CD8-positive, alpha-beta memory T cell (primary cell): ENCODE measurements at places on chromosomes 2 and 18.

- DNase-seq: no peak
Observed at GRCh38 chr2:183542606-183543005, 418.4 kb downstream of the NUP35 start.

GRCh38 chr2:240775905-240776304 lies 44.1 kb downstream of the KIF1A start:
- DNase-seq: no peak

DNA sequence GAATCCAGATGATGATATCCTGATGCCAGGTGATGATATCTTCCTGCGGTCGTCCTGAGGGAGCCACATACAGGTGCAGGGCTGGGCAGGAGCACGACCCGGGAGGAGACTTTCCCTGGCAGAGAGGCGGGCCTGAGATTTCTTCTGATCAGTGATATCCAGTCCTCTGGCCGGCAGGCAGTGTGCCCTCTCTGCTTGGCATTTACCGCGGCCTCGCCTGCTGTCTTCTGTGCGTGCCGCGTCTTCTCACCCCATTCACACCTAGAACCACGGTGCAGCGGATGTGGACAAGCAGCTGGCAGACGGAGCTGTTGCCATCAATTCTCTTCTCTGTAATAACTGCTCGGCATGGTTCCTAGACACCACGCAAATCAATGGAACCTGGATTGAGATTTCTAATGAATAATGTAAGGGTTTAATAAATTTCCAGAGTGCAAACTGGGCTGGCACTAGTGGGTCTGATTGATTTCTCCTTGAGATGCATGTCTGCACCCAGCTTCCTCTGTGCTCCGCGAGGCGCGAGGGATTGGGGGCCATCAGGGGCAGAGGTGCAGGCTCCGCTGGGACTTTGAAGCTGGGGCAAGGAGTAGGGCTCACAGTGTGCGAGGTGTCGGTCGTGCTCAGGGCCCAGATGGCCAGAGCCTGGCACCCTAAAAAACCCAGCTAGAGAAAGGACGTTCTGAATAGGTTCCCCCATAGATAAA lies 208.9 kb upstream of the HDAC4 start:
- DNase-seq: peak; percentile 33

GRCh38 chr18:56139372-56139771 lies 499.0 kb downstream of the TXNL1 start:
- DNase-seq: no peak

DNA sequence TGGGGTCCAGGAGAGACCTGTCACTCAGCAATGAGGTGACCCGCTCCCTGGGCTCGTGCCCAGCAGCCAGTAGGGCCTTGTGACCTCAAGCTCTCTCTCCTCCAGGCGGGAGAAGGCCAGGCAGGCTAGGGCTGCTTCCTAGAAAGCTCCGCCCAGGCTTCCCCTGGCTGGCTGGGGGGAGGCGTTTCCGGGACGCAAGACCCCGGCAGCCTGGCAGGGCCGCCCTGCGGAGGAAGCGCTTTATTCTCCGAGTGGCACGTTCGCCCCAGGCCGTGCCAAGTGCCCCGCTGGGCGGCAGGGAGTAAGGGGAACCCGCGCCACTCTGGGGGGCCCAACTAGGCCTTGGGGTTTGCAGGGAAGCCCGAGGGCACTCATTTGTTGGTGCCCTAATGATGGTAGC lies 21.2 kb upstream of the EPAS1 start:
- peak; percentile 11 for DNase-seq

- DNase-seq: no peak
Observed at GRCh38 chr2:236607471-236608187, 38.0 kb downstream of the ACKR3 start.

DNA sequence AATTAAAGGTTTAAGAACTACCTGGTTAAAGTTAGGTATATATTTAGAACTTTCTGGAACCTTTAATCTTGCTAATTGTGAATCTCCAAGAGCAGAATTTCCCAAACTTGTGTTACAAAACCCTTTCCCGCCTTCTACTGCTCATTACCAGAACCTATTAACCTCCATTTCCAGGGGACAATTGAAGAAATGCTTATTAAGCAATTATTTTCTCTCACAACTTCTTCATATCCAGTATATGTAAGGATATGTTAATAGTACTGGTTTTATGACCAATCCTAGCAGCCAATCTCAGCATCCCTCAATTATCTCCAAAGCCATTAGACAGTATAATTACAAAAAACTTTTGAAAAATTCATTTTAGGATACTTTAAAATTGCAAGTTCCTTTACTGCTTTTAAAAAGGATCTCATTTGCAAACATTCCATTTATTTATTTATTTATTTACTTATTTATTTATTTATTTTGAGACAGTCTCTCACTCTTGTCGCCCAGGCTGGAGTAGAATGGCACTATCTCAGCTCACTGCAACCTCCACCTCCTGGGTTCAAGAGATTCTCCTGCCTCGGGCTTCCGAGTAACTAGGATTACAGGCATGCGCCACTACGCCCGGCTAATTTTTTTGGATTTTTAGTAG lies 3.7 kb downstream of the GFPT1 start:
- DNase-seq: no peak

DNA sequence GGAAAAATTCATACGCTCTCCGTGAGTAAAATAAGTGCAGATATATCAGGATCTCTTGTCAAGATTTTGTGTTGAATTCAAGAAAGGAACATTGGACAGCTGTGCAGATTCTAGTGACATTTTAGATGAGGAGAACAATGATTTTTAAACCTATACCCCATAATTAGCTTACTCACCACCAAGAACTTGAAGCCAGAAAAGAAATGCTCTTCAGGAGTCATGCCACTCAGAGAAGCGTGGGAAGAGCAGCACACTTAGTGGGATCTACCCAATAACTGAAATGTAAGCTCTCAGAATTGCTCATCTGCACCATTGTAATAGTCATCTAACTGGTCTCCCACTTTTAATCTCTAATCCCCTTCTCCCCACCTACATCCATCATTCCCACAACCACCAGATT lies 9.2 kb upstream of the ERMN start:
- DNase-seq: no peak

- no peak for DNase-seq
Observed at GRCh38 chr2:147327613-147328012, 517.2 kb upstream of the ACVR2A start.

- no peak for DNase-seq
Observed at GRCh38 chr18:25457126-25457525, 105.2 kb upstream of the ZNF521 start.

GRCh38 chr18:58447402-58448095 lies 181.3 kb downstream of the ALPK2 start:
- no peak for DNase-seq

- DNase-seq: no peak
Observed at GRCh38 chr2:203859030-203859789, 8.4 kb upstream of the CTLA4 start.

GRCh38 chr2:237092506-237092905 lies 6.8 kb downstream of the COPS8 start:
- DNase-seq: no peak

DNA sequence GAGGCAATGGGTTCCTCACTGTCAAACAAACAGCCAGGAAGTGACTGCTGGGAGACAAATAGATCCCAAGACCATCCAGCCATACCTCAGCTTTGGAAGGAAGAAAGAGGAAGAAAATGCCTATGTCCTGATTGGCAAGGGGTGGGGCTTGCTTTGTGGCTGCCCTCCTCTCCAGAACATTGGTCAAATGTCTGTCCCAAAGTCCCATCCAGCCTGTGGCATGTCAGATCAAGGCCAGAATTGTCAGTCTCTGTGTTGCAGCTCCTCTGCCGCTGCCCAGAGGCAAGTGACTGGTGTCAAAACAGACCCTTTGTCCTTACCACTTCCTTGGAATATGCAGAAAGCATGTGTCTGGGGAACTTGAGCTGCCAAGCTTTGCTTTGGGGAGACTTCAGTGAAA lies 63.0 kb upstream of the SMAD2 start:
- DNase-seq: no peak

DNA sequence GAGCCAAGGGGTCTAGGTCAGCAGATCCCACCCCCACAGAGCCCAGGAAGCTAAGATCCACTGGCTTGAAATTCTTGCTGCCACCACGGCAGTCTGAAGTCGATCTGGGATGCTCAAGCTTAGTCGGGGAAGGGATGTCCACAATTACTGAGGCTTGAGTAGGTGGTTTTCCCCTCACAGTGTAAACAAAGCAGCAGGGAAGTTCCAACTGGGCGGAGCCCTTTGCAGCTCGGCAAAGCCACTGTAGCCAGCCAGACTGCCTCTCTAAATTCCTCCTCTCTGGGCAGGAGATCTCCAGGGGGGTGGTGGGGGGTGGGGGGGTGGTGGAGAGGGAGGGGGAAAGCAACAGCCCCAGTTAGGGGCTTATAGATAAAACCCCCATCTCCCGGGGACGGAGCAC lies 419.5 kb downstream of the NUP35 start:
- DNase-seq: no peak

- no peak for DNase-seq
Observed at GRCh38 chr2:48272199-48272598, 257.8 kb upstream of the STON1 start.

DNA sequence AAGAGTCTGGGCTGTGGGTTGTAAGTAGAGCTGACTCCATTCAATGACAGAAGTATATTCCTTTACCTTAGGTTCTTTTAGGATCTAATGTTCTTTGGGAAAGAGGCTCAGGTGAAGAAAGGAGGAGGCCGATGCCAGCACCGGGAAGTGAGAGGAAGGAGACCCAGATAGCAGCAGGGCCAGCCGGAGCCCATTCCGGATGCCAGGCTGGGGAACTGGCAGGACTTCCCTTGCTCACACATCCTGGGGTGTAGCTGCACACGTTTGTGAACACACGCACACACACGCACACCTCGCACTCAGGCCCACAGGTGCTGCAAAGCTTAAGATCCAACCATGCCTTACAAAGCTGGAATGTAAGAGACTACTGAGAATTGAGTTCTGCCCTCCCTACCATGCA lies 95.8 kb upstream of the SMAD2 start:
- no peak for DNase-seq

- DNase-seq: peak; percentile 80
Observed at GRCh38 chr2:172095146-172095904, 7.4 kb downstream of the DLX2 start.

DNA sequence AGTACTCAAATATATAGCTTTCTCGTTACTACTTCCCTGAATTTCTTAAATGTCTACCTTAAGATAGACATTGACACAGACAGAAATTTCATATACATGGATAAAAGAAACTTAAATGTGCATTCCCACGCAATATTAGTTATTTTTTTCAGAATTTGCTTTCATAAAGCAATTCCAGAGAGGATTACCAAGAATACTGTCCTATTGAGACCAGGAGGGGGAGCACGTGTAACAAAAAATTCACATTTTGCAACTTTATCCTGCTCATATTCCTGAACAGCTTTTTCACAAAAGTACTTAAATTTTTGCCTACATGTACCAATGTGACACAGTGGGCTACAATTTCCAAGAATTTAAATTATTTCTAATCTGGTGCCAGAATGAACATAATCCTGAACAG lies 30.7 kb upstream of the ERCC3 start:
- no peak for DNase-seq
